ENCODE measurements at places on chromosomes 3 and 15.

DNA sequence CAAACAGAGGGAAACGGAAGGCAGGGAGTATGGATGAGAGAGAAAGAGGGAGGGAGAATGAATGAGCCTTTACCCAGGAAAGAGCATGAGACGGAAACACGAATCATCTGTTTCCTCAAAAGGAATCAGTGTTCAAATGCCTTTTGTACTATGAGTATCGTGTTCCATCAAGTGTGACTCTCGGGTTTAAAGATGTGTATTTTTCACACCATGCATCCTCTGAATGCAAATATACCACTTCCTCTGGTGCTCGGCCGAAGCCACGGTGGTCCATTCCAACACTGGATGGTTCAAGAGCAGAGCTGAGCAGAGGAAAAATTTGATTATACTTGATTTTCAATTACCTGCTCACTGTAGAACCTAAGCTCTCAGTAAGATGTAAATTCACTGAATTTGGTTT lies 505.1 kb downstream of the MECOM start:
- DNase-seq: no peak

- DNase-seq: no peak
Measured at GRCh38 chr3:149529099-149529498, 54.6 kb downstream of the TM4SF4 start.

- peak; percentile 11 for DNase-seq
Measured at GRCh38 chr3:72185549-72186399, 400.8 kb upstream of the PROK2 start.

GRCh38 chr15:88794001-88794400 lies 9.2 kb upstream of the ACAN start:
- no peak for DNase-seq

GRCh38 chr3:117097351-117097750 lies 387.8 kb downstream of the TUSC7 start:
- DNase-seq: no peak

GRCh38 chr3:33699275-33699674 lies 18.8 kb downstream of the CLASP2 start:
- no peak for DNase-seq

All from stimulated activated CD4-positive, alpha-beta T cell treated with anti-CD3 and anti-CD28 coated beads, Interleukin-12 subunit alpha, Interleukin-12 subunit beta, amount 100 ng/mL, for 24 hours (primary cell).